SJSA1 (cell line): ENCODE measurements at places on chromosomes 6 and 20. TPM values are rescaled to one million over a fixed set of nuclear protein-coding genes. Genes with fewer than 3 reads are reported as not detected.

GRCh38 chr6:105817370-105817769 is 268.8 kb upstream of the PRDM1 start:
- DNase-seq: no peak

DNA sequence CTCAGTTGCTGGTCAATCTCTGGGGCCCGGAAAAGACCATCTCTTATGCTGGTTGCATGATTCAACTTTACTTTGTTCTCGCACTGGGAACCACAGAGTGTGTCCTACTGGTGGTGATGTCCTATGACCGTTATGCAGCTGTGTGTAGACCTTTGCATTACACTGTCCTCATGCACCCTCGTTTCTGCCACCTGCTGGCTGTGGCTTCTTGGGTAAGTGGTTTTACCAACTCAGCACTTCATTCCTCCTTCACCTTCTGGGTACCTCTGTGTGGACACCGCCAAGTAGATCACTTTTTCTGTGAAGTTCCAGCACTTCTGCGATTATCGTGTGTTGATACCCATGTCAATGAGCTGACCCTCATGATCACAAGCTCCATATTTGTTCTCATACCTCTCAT is 4.3 kb downstream of the OR2J3 start:
- DNase-seq: no peak

DNA sequence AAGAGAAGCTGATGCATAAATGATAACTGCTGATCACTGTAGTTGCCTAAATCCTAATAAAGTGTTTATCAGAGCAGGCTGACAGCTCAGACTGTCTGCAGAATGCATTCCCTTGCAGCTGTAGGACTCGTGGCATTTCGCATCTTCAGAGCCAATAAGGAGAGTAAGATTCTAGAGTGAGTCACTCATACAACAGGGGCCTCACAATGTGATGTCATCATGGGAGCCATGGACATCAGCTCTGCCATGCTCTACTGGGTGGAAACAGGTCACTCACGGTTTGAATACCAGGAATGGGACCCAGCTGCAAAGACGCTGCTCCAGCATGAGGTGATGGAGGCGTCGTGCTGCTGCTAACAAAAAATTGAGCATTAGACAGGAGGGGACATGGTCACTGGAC is 7.4 kb downstream of the FAM209B start:
- DNase-seq: no peak

The BPI gene
- total RNA-seq: 0.11 TPM in 1 of 2 replicates, not detected in the other

The C6orf15 gene
- not detected in 2 replicates for total RNA-seq

DNA sequence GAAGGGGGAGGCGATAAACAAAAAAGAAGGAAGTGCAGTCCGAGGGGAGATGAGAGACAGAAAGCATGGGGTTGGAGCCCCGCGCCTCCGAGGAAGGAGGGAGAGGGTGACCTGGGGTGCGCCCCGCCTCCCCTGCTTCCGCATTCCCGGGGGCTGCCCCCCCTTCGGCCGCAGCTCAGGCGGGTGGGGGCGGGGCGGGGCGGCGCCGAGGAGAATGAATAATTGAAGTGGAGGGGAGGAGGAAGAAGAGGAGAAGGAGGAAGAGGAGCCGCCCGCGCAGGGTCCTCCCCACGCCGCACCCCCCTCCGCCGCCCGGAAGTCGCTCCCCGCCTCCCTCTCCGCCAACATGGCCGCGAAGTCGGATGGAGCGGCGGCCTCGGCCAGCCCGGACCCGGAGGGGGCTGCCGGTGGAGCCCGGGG is at the start of gene XKR7:
XKR7 (plus strand) TSS at position 322 of the 420 bp plus-strand sequence; CDS start at position 347, 25 bp downstream.
- no peak for DNase-seq

DNA sequence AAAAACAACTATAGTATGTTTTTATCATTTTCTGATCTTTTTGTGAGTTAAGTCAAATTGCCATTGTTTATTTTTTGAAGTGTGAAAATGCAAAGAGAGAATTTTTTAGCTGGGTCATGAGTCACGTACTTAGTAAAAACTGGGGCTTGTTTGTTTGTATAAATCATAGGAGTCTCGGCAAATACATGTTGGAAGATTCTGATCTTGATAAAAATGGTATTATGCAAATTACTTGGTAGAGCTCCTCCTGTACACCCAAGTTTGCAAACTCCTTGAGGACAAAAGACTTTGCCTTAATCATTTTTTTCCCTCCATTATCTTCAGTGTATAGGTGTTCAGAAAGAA is 25.8 kb downstream of the TBPL1 start:
- no peak for DNase-seq

GRCh38 chr6:50706575-50706974 is 6.8 kb upstream of the TFAP2D start:
- DNase-seq: no peak

The EPPIN gene
- total RNA-seq: not detected in 2 replicates

DNA sequence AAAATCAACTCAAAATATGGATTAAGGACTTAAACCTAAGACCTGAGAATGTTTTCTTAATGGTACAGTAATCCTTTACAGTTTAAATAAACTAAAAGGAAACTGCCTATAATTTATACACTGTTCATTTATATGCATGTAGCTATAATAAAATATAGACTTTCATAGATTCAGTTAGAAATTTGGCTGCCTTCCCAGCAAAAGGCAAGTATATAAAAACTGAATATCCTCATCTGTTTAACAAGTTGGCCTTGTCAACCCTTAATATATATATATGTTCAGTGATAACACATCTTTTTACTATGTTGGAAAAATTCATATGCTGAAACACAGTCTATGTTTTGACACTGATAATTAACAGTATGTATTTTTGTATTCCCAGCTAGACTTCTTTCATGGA is 123.1 kb downstream of the GRIK2 start:
- no peak for DNase-seq

DNA sequence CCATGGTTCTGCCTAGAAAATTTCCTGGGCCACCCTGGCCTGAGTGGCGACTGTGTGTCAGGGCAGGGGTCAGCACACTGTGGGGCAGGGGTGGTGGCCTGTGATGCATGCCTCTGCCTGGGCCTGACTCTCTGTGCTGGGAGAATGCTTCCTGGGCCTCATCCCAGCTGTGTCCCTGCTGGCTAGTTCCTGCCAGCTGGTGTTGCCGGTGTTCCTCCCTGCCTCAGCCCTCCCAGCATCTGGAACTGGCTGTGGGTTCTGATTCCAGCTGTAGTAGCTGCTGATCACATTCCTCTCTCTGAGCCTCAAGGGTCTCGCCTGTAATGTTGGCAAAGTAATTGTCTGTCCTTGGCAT is 101.5 kb downstream of the SYCP2 start:
- no peak for DNase-seq

The EPB41L1 gene
- total RNA-seq: 3.5 and 4.2 TPM in 2 replicates

The C4B gene
- total RNA-seq: 0.28 and 1.5 TPM in 2 replicates
